NCI-H1092 (cell line): ENCODE measurements at places on chromosomes 12 and 14.

DNA sequence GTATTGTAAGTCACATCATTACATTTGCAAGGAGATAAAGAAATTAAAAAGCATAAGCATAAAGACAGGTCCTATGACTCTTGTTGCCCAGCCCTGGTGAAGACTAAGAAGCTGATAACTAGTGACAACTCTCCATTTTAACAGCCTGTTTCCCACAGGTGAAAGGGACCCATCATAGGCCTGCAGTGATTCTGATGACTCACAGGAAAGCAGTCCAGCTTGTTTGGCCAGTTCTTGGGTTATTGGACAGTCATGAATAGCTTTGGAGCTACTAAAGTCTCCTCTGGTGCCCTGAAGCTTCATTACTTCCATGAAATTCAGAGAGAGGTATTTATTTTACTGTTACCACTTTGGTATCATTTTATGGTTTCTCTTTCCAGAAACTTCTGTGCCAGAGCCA lies 55.5 kb upstream of the DYRK2 start:
- DNase-seq: no peak

DNA sequence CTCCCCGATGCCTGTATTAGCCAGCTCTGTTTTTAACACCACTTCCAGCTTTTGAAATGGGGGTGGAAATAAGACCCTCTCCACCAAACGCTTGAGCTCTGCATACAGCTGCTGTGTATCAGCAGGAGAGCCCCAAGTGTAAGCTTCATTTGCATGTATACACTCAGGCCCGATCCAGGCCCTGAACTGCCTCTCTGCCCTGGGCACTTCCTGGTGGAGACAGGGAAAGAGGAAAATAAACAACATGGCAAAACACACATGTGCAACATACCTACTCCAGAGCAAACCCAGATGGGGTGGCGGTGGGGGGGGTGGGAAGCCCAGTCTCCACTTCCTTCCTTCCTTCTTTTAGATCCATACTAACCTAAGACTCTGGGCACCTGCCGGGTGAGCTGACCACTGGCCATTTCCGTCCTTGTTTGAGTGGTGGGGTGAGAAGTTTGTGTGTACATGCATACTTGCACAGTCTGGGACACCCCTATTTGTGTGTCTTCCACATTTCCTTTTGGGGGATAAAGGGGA lies 55.3 kb downstream of the RBM19 start:
- DNase-seq: no peak

GRCh38 chr12:107079172-107080011 lies 14.0 kb downstream of the CRY1 start:
- DNase-seq: no peak

DNA sequence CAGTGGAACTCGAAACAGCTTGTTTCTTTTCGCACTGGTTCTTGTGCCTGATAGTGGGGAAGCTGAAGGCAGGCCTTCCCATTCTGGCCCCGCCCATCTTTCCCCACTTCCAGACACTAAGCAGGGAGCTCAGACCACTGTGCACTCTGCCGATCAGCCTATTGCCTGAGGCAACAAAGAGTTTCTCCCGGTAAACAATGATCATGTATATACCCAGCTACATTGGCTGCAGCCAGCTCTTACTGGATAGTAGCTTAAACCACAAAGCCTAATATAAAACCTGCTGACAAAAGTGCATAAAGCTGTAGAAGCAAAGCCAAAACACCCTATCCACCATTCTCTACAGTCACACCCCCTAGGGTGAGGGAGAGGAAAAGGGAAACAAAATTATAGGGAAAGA lies 24.7 kb upstream of the GLIPR1 start:
- DNase-seq: no peak

DNA sequence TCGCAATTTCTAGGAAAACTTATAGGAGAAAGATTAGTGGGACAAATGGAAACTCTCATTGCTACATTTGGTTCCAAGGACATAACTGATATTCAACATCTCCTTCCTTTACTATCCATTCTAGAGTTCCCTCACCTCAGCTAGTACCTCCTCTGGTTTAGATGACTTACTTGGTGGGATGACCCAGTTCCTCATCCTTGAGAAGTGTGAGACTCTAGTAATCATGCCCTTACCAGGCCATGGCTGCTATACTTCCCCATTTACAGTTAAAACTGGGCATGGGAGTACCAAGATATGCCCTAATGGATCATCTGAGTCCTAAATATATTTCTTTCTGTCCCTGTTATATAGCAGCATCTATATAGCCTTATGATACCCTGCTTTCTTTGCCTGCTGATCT lies 58.1 kb downstream of the IFT81 start:
- DNase-seq: no peak

- peak; percentile 48 for DNase-seq
Observed at GRCh38 chr14:63276492-63277342, 42.0 kb downstream of the GPHB5 start.

- DNase-seq: no peak
Observed at GRCh38 chr12:104049903-104050356, at the start of gene GLT8D2. Gene GLT8D2, minus strand, starts transcription at chr12:104050187. Its CDS starts 30,539 bp downstream, at chr12:104019648.

- no peak for DNase-seq
Observed at GRCh38 chr12:113768850-113769249, 197.3 kb downstream of the RBM19 start.

GRCh38 chr14:100381395-100382105 lies 58.4 kb downstream of the SLC25A47 start:
- no peak for DNase-seq

- no peak for DNase-seq
Observed at GRCh38 chr14:99213101-99213500, 58.9 kb downstream of the BCL11B start.
